ENCODE measurements at places on chromosomes 3 and 15.

GRCh38 chr3:120460862-120461261, 10.1 kb upstream of the FSTL1 start:
- DNase-seq = no peak

DNA sequence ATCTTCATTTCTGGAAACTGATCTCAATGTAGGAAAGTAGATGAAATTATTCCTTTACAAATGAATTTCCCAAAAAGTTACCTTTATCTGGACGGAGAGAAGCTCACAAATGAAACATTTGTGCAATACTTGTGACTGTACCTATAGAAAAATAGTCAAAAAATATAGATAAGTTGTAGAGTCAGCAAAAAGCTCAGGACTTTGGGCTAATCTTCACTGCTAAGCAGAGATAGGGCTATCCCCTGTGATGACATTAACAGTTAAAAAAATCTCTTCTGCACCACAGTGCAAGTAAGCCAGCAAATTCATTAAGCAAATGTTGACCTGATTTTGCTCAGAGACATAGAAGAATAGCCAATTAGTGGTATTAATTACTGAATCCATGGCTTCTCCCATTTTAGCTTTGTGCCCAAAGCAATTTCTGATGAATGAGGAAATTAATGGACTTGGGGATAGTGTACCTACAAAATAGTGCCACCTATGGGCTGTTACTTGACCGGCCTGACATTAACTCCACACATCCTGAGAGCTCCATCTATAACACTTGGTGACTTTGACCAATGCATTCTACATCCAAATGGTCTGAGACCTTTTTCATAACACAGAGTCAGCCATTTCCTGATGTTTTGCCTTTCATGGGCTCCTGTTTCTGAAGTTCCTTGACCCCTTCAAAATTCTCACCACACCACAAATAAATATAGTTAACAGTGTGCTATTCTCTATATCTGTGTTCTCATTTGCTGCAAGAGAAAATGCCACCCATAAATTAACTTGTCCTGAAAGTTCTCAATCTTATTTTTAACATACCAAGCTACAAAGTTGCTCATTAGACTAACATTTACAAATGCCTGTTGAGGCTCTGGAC, 105.0 kb downstream of the SSR3 start:
- DNase-seq = no peak

DNA sequence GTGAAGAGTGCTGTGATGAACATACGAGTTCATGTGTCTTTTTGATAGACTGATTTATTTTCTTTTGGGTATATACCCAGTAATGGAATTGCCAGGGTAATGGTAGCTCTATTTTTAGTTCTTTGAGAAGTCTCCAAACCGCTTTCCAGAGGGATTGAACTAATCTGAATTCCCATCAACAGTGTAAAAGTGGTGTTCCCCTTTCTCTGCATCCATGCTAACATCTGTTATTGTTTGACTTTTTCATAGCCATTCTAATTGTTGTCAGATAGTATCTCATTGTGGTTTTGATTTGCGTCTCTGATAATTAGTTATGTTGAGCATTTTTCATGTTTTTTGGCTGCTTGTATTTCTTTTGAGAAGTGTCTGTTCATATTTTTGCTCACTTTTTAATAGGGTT, 54.8 kb upstream of the UTS2B start:
- DNase-seq = no peak

- no peak for DNase-seq
These were observed 34.7 kb downstream of the PIK3CA start for GRCh38 chr3:179182902-179183301.

DNA sequence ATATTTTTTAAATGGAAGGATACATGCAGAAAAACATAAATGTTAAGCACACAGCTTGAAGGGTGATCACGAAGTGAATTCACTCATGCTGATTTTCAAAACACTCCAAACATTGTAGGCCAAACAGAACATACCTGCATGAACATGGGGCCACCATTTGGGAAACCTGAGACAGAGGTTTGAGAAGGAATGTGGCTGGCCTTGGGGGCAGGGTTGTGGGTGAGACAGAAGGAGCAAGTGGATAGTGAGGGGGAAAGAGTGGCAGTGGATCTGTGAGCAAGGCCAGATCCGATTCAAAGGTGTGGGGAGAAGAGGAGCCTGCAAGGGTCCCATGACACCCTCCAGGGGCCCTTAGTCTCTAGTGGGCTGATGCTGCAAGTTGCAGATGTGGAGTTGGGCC, 94.9 kb downstream of the HMG20A start:
- no peak for DNase-seq

GRCh38 chr3:37742574-37743212, 119.0 kb upstream of the CTDSPL start:
- DNase-seq = no peak

DNA sequence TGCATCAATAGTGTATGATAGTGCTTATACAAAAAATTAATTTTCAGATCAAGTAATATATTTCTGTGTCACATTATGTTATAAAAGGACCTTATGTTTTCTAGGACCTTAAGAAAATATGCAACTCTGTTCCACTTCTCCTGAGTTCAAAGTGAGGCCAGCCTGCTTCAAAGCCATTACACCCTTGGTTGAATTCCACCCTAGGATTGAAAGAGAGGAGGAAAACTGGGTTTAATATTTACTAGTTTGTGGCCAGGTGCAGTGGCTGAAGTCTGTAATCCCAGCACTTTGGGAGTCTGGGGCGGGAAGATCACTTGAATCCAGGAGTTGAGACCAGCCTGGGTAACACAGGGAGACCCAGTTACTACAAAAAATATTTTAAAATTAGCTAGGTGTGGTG, 32.9 kb upstream of the NR1I2 start:
- no peak for DNase-seq

GRCh38 chr3:117306299-117306698, 596.7 kb downstream of the TUSC7 start:
- no peak for DNase-seq

DNA sequence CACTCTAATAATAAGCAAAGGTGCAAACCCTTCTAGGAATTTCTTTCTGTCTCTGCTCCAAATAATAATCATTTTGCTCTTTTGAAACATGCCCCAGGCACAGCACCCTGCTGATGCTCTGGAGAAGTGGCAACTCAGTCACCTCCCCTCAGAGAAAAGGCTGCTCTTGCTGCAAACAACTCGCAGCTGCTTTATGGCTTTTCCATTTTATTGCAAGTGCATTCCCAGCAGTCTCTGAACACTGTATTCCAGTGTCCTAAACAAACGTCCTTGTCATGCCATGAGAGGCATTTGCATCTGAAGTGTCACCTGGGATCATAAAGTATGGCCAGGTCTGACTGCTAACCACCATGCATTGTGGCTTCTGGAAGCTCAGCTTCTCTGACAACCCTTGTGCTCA, 358.1 kb upstream of the TRIM42 start:
- no peak for DNase-seq

DNA sequence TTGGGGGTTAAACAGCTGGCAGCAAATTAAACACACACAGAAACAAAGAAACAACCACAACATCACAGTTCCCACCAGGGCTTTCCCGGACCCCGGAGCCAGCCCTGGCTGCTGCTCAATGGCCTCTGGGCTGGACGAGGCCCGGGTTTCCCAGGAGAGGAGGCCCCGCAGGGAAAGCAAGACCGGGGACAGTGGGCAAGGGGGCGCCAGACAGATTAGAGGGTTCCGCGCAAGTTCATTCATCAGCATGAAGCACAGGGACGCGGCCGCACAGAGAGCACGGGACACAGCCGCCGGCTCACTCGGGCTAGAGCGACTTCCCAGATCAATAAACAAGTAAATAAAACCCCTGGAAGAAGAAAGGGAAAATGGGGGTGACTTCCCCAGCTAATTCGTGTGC, 66.4 kb upstream of the RPL32 start:
- DNase-seq = no peak

DNA sequence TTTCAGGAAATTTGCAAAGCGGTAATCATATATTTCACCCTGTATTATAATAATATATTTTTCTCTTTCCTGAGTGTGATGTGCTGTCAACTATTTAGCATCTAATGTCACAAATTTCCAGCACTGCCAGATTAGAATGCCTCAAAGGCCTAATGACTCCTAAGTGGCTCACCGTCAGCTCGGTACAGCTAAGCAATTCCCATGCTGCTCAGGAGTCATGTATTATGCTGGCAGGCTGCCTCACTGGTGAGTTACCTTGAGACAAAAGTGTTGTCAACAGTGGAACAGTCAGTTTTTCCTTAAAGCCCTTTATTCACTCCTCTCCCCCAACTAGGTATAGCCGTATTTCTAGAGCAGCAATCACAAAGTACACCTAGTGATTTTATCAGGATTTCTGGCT, 83.6 kb downstream of the NSUN3 start:
- no peak for DNase-seq

DNA sequence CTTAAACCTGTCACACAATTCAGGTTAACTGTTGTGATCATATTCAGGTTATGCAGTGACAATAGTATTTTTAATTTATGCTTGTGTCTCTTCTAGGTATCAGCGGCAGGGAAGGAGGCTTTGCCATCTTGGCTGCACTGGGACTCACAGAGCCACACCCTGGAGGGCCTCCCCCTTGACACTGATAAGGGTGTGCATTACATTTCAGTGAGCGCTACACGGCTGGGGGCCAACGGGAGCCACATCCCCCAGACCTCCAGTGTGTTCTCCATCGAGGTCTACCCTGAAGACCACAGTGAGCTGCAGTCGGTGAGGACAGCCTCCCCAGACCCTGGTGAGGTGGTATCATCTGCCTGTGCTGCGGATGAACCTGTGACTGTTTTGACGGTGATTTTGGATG, 23.6 kb upstream of the BSN start:
- no peak for DNase-seq

GRCh38 chr3:72617424-72618024, 230.7 kb downstream of the SHQ1 start:
- DNase-seq = no peak

DNA sequence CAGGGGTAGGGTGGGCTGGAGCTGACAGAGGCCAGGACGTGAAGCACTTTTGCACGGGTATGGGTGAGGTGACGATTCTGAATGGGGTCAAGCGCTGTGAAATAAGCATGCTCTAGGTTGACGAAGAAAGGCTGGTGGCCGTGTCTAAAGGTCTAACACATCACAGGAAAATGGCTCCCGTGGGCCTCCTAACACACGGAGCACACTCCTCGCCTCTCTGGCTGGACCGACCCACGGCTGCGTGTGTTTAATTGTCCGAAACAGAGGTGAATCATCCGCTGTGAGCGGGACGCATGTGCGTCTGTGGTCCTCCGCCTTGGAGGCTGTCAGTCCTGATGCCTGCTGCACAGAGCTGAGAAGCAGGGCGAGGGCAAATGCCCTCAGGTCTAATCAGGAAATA, 130.6 kb downstream of the NSMCE3 start:
- DNase-seq = no peak

GRCh38 chr3:156554515-156554841, 439 bp downstream of the SSR3 start:
- DNase-seq = no peak

GRCh38 chr3:5456199-5456598, 268.7 kb downstream of the EDEM1 start:
- no peak for DNase-seq

DNA sequence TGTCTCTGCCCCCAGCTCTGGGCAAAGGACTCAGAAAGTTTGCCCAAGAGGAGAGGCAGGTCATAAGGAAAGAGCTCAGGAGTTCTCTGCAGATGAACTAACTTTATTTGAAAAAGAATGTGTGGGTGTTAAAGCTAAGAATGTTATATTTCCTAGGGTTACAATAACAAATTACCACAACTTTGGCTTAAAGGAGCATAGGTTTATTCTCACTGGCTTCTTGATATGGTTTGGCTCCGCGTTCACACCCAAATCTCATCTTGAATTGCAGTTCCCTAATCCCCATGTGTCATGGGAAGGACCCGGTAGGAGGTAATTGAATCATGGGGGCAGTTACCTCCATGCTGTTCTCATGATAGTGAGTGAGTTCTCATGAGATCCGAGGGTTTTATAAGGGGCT, 383.7 kb upstream of the CFAP20DC start:
- DNase-seq = no peak

DNA sequence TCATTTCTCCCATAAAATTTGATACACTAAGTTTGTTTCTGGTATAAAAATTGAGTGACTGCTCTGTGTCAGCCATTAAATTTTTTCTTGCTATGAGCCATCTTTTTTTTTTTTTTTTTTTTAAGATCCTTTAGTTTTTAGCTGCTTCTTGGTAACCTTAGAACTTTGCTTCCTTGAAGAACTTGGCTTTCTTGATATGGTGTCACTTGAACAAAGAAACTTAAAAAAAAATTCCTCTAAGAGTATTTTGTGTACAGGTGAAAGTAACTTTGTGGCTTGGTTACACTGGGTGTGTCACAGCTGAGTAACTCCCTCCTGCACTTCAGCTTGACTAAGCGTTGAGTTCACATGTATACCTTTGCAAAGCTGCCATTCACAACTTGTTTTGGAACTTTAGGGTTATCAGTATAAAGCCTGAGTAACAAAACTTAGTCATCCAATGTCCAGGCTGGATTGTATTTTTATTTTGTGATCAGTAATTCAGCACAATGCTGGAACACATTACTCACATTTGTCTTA, 6.5 kb downstream of the CHD2 start:
- DNase-seq = no peak

- DNase-seq = no peak
These were observed 11.7 kb downstream of the RAD54L2 start for GRCh38 chr3:51550080-51550819.

- no peak for DNase-seq
These were observed 171.3 kb downstream of the ITPR1 start for GRCh38 chr3:4664412-4664811.

- no peak for DNase-seq
These were observed 113.0 kb upstream of the GOLGA8J start for GRCh38 chr15:29969562-29970401.

Data from sciatic nerve (tissue), 2 donors.